ENCODE measurements at places on chromosomes 3 and 15. TPM values are rescaled to one million over a fixed set of nuclear protein-coding genes. Genes with fewer than 3 reads are reported as not detected.

IMPG2 gene
- total RNA-seq, result 0.85 TPM

GRCh38 chr3:4373669-4374068 is 70.5 kb downstream of the SETMAR start:
- no peak for DNase-seq

DNA sequence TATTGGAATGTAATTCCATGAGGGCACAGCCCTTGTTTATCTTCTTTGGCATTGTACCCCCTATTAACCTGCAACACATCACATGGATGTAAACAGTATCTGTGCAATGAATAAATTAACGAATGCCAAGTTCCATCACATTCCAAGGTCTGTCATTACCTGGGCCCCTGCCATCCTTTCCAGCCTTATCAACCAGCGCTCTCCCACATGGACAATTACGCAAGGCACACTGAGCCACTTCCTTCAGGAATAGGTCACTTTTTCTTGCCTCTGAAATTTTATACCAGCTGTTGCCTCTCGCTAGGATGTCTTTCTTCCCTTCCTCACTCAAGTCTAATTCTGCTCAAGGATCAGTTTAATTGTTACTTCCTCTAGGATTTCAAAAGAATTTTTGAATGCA is 1051.8 kb upstream of the CFAP20DC start:
- no peak for DNase-seq

- no peak for DNase-seq
Observed at GRCh38 chr3:84836961-84837360, 121.8 kb upstream of the CADM2 start.

- DNase-seq, result no peak
Observed at GRCh38 chr3:140571836-140572235, 106.0 kb upstream of the TRIM42 start.

DNA sequence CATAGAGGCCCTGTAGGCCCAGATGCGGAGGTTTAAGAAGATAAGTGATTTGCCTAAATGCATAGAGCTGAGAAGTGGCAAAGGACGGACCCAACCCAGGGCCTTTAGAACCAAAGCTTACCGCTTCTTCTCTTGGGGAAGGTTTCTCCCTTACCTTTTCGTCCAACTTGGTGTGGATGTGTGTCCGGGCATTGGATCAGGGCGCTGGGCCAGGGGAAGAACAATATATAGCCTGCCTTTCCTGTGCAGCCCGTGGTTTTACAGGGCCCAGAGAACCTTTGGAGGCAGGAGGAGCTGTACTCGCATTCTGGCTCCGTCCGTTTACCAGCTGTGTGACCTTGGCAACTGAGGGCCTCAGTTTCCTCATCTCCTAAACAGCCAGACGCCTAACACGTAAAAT is 686 bp upstream of the P3H2 start:
- DNase-seq, result no peak

MYL3 gene
- total RNA-seq, result 41.3 TPM

ZNF502 gene
- 6.0 TPM for total RNA-seq

GRCh38 chr15:43237842-43238470 is 17.1 kb upstream of the EPB42 start:
- no peak for DNase-seq

- no peak for DNase-seq
Observed at GRCh38 chr15:60916032-60916678, 312.9 kb downstream of the RORA start.

GRCh38 chr3:62622553-62623174 is 249.3 kb upstream of the FEZF2 start:
- peak; percentile 28 for DNase-seq

DNA sequence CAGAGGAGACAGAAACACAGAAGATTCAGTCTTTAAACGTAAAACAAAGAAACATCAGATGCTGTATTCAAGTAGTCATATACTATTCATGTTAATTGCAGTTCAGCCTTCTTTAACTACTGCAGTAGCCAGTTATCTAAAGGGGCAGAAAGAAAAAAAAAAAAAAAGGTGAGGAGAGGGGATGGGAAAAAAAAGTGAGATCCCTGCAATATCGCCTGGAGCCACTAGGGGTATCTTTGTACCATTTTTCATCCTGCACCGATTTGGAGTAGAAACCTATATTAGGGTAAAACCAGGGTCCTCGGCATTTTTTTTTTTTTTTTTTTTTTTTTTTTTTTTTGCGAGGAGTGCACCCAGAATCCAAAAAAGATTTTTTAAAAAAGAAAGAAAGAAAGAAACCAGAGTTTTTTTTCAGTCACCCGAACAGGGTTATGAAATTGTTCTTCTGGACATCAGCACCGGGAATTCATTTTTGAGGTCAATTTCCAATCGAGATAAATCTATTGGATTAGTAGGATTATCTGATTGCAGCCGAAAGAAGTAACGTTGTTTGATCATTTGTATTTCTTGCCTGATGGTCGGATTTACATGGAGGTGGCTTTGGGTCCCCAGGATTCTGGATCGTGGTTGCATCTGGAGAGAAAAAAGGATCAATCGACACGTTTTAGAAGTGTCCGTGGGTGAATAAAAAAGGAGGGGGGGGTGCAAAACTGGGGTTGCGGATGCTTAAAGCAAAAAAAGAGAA is 186.7 kb downstream of the NLGN1 start:
- peak; percentile 79 for DNase-seq

- DNase-seq, result no peak
Observed at GRCh38 chr3:196712514-196713413, 587 bp downstream of the PIGX start.

GRCh38 chr3:49600781-49601180 is 46.5 kb downstream of the BSN start:
- no peak for DNase-seq

DNA sequence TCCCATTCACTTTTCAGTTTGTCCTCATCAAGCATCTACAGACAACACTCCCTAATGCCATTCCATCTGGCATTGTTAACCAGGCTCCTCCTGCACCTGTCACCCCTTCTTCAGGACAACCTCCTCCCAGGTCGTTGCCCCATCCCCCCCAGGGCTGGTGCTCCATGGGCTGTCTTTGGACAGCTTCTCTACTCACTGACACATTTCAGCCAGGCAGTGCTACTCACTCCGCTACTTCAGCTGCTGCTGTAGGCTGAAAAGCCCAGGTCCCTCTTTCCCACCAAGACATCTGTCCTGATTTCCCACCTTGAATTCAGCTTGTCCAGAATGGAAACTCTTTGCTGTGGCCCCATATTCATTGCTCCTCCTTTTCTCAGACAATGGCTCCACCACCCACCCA is 61.9 kb downstream of the ADAMTS17 start:
- DNase-seq, result no peak

GRCh38 chr15:27046880-27047279 is 75.9 kb downstream of the GABRG3 start:
- DNase-seq, result no peak

GRCh38 chr15:45868109-45868691 is 233.4 kb downstream of the SQOR start:
- DNase-seq, result no peak

DNA sequence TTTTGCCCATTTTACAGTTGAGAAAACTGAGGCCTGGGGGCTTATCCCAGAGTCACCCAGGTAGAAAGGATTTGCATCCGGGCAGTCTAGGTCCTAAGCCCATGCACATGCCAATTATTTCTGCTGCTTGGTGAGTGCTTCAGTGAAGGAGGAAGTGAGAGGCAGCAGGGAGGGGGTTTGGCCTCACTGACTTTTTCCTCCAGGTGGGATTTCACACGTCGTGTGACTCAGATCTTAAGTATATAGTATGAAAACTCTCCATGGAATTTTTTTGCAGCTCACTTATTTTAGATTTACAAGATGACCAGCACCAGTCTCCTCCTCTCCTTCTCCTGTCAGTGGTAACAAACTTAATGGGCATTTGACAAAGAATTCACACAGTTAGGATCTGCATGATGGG is 4.6 kb downstream of the ITGA11 start:
- DNase-seq, result no peak

- no peak for DNase-seq
Observed at GRCh38 chr15:90677807-90678790, 39.0 kb upstream of the BLM start.

- no peak for DNase-seq
Observed at GRCh38 chr15:50463423-50464358, 39.5 kb downstream of the USP8 start.

DNA sequence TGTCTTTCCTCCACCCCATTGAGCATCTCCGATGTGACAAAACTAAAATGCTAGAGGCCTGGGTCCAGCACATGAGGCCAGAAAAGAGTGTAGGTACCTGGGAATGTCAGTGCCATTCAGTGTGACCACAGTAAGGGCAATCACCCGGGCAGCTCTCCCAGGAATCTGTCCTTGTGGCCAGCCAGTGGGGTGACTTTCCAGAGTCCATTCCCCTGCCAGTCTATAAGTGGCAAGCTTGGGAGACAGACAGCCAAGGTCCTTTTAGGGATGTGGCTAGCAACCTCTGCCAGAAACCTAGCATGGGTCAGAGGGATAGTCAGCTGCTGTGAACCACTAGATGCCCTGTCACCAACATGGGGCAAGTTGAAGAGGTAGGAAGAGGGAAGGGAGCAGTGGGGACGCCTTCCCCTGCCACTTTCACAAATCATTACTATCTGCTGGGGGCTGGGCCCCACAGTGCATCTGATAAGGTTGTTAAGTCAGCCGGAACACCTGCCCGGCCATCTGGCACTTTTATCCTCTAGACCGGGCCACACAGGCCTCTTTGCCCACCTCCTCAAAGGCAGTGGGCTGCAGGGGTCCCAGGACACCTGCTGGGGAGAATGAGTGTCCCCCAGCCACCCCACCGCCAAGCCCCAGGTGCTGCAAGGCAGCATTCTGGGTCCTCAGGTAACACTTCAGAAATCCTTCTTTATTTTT is 24.8 kb upstream of the DET1 start:
- no peak for DNase-seq

All from kidney (tissue), 22 donors.